ENCODE measurements at places on chromosomes 1 and 21. TPM values are rescaled to one million over a fixed set of nuclear protein-coding genes. Genes with fewer than 3 reads are reported as not detected.

GRCh38 chr1:116712510-116712909 lies 41.7 kb upstream of the CD2 start:
- DNase-seq = no peak

- DNase-seq = no peak
These were observed 186.6 kb downstream of the SIPA1L2 start for GRCh38 chr1:232443372-232443771.

DNA sequence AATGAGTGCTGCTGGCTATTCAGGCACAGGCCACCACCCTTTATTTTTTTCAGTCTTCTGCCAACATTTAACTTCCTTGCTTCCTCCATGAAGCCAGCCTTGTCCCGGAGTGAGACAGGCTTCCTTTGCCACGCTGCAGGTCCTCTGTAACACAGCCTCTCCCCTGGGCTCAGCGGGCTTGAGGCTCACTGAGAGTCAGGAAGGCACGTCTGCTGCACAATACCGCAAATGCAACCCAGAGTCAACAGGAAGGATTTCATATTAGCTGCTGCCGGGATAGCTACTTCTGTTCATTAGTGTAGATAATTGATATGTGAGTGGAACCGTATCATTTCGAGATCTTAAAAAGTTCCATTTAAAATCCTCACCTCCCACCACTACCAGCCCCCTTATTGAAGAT lies 22.5 kb downstream of the MYOG start:
- no peak for DNase-seq

DNA sequence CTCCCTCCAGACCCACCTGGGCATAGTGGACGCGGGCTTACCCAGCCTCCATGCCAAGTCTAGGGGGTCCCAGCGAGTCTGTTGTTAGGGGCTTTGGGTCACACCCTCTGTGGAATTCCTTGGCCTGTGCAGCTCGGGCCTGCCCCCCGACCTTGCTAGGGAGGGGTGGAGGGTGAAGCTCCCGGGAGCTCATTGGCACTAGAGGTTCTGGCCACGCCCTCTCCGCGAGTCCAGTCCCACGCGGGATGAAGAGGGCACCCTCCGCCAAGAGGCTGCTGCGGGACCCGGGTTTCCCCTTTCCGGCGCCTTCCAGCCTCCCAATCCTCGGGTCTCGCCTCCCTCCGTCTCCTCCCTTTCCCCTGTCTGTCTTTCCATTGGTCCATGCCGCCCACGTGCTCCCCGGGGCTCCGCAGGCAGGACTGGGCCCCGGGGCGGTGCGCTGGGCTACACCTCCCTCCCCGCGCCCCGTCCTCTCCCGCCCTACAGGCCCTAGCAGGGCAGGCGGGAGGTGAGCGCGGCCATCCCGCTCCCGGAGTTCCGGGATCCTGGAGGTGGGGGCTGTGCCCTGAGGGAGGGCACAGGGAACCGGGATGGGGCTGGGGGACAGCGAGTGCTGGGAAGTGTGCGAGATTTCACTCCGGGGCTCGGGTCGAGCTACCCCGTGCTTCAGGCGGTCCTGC lies 3.5 kb downstream of the RUSC1 start:
- peak; percentile 98 for DNase-seq

GRCh38 chr1:1625824-1626206 lies 6.2 kb upstream of the MMP23B start:
- DNase-seq = no peak

Gene DYNLT5
- 0.85 TPM for total RNA-seq
